ENCODE measurements at places on chromosomes 1 and 21.

DNA sequence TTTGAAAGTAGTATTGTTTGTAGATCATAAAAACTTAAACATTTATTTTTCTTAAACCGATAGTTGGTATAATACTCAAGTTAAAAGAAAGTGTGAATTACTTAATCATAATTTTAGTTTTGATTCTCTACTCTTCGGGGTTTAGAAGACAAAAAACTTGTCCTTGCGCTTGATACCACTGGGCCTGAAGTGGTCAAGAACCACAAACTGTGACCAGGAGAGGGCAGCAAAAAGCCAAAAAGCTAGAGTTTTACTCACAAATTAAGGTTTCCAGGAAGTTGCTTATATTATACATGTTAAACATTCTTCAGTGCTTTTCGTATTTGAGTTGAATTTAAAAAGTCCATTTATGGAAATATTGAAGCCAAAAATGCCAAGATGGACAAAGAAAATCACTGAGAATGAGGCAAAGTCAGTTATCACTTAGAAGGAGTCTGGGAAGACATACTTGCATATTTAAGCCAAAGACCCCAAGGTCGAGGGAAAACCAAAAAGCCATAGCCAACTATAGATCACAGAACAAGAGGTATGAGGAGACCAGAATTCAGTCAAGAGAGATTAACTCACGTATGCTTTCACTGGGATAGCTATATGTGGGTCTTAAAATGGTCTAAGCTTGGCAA is 34.2 kb downstream of the EFCAB7 start:
- H3K27me3 ChIP-seq: no peaks in the 10 kb centered on the region
- no peaks in the 10 kb centered on the region for H3K36me3 ChIP-seq
- H3K4me1 ChIP-seq: peaks cover 4% of the 10 kb centered on the region
- peak; percentile 34 for DNase-seq
- no peak overlapping the region for H3K27ac ChIP-seq
- H3K4me3 ChIP-seq: no peak overlapping the region

DNA sequence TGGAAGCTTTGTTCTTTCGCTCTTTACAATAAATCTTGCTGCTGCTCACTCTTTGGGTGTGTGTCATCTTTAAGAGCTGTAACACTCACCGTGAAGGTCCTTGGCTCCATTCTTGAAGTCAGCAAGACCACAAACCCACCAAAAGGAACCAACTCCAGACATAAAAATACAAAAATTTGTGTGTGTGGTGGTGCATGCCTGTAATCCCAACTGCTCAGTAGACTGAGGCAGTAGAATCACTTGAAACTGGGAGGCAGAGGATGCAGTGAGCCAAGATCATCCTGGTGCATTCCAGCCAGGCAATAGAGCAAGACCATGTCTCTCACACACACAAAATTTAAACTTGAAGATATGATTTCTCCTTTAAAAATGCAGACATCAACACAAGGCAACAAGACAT is 1431.7 kb upstream of the B3GALT2 start:
- no peak for DNase-seq
- no peaks in the 10 kb centered on the region for H3K4me1 ChIP-seq
- H3K27ac ChIP-seq: no peak overlapping the region
- no peak overlapping the region for H3K4me3 ChIP-seq
- H3K36me3 ChIP-seq: no peaks in the 10 kb centered on the region
- H3K27me3 ChIP-seq: no peaks in the 10 kb centered on the region

GRCh38 chr1:38474738-38475623 is 384.6 kb downstream of the RRAGC start:
- no peak overlapping the region for H3K4me3 ChIP-seq
- H3K27ac ChIP-seq: peak overlapping the region; percentile 27
- no peaks in the 10 kb centered on the region for H3K27me3 ChIP-seq
- DNase-seq: no peak
- no peaks in the 10 kb centered on the region for H3K36me3 ChIP-seq

DNA sequence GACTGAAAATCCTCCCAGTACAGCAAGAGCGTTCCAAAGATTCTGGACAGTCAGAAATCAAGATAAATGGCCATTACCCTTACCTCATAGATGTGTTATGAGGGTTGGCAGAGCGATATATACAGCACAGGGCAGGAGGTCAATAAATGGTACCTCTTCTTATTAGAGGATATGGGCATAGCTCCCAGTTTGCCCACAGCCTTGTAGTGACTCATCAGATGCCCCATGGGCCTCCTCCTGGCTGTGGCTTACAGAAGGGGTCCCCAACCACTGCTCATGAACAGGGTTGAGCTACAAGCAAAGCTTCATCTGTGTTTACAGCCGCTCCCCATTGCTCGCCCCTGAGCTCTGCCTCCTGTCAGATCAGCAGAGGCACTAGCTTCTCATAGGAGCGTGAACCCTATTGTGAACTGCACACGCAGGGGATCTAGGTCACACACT is 7.3 kb upstream of the IFNGR2 start:
- DNase-seq: no peak
- H3K4me3 ChIP-seq: no peak overlapping the region
- no peak overlapping the region for H3K27ac ChIP-seq
- H3K27me3 ChIP-seq: no peaks in the 10 kb centered on the region

- no peak for DNase-seq
- H3K27me3 ChIP-seq: no peaks in the 10 kb centered on the region
- no peak overlapping the region for H3K27ac ChIP-seq
- no peaks in the 10 kb centered on the region for H3K36me3 ChIP-seq
Measured at GRCh38 chr21:25845729-25846256, 111.0 kb downstream of the GABPA start.

DNA sequence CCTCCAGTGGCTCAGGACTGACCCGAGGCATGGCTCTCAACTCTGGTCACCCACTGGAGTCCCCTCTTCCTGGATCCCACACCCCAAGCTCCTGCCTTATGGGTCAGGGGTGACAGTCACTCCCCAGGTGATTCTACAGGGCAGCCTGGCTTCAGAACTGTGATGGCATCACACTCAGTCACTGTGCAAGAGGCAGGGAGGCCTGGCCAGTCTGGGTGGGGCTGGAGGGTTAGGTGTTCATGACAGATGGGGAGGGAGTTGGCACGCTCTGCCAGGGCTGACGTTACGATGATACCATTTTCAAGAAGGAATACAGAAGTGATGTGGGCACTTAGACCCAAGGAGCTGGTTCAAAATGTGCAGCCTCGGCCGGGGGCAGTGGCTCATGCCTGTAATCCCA is 25.2 kb upstream of the ABCG1 start:
- no peak for DNase-seq
- H3K27me3 ChIP-seq: no peaks in the 10 kb centered on the region
- no peaks in the 10 kb centered on the region for H3K36me3 ChIP-seq
- no peak overlapping the region for H3K4me3 ChIP-seq
- H3K27ac ChIP-seq: no peak overlapping the region

GRCh38 chr1:20351911-20352701 is 61.4 kb downstream of the VWA5B1 start:
- no peak overlapping the region for H3K27ac ChIP-seq
- no peaks in the 10 kb centered on the region for H3K27me3 ChIP-seq
- peaks cover 14% of the 10 kb centered on the region for H3K4me1 ChIP-seq
- H3K36me3 ChIP-seq: no peaks in the 10 kb centered on the region

DNA sequence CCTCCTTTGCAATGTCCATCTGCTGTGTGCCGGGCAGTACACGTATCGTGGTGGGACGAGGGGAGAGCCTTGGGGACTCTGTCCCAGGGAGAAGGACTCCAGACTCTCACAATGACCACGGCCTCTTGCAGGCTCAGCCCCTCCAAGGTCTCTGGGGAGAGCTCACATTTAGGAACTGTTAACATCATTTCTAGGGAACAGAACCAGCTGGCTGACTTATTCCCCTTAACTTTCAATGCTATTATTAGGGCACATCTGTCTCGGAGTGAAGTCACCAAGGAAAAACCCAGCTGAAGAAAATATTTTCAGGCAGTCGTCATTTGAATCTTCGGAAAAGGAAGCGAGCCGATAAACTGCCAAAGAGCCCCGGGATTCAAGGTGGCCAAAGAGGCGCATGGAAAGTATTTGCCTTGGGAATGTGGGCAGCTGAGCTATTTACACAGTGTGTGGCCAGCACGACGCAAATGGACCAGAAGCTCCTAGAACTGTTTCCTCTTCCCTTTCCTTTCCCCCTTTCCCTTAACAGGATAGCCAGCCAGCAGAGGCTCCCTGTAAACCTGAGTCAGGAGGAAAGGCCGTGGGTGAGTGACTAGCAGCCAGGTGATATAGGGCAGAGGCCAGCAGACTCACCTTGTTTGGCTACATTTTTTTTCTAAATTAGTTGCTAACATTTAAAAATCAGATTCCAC is 74.5 kb downstream of the ITPKB start:
- H3K36me3 ChIP-seq: no peaks in the 10 kb centered on the region
- no peaks in the 10 kb centered on the region for H3K27me3 ChIP-seq
- H3K4me1 ChIP-seq: peaks cover 42% of the 10 kb centered on the region
- peak; percentile 76 for DNase-seq

DNA sequence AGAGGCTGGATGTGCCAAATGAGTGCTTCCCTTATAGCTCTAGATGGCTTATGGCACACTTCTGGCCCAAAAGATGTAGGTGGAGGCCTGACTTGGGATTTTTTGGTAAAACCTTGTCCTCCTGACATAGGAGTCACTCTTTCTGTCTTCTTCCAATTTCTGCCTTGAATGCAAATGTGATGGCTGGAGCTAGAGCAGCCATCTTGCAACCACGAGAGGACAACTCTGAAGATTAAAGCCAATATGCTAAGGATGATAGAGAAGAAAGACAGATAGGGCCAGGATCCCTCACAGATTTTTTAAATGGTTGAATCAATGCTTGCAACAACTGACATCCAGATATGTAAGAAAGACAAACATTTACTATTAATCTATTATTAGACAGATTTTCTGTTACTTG is 8.5 kb upstream of the GPR137B start:
- H3K36me3 ChIP-seq: no peaks in the 10 kb centered on the region
- no peak overlapping the region for H3K4me3 ChIP-seq

DNA sequence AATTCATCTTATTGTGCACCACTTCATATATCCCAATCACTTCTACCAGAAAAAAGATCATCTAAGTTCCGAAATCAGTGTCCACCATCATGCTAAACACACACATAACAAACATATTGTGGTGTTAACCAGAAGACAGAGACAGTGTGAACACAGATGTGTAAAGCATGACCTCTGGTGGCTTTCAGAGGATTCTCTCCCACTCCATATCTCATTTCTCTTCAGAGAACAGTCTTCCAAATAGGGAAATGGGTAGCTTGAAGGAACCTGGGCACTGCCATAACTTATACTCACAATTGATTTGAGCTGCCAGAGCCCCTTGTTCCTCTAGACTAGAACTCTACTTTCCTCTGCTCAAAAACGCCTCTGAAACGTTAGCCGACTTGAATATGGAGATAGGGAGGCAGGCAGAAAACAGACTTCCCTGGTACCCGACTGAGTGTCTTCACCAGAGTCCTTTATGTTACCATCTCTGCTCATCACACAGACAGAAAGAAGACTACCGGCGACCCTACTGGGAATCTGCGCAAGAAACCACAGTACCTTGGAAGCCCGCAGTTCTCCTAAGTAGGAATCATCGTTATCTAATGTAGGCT is 1.8 kb upstream of the ELAPOR1 start:
- H3K27me3 ChIP-seq: no peaks in the 10 kb centered on the region
- peaks cover 35% of the 10 kb centered on the region for H3K4me1 ChIP-seq

DNA sequence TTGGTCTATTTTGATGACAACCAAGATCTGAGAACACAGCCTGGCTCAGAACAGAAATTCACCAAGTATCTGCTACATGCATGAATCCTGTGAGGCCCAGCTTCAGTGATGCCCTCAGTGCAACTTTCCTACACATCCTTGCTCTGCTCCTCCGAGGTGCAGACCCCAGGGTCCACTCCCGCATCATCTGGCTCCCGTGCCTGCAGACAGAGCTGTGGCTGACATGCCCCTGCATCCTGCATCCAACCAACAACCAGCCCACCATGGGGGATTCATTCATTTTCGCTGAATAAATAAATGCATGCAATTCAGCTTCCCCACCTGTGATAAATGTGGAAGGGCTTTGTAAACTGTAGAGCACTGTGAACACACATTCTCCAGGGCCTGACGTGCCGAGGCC is 112.3 kb downstream of the GLIS1 start:
- H3K27me3 ChIP-seq: no peaks in the 10 kb centered on the region
- no peak for DNase-seq

GRCh38 chr1:154466206-154466605 is 35.8 kb upstream of the TDRD10 start:
- no peaks in the 10 kb centered on the region for H3K36me3 ChIP-seq
- DNase-seq: no peak
- no peak overlapping the region for H3K4me3 ChIP-seq
- H3K4me1 ChIP-seq: peaks cover 7% of the 10 kb centered on the region

DNA sequence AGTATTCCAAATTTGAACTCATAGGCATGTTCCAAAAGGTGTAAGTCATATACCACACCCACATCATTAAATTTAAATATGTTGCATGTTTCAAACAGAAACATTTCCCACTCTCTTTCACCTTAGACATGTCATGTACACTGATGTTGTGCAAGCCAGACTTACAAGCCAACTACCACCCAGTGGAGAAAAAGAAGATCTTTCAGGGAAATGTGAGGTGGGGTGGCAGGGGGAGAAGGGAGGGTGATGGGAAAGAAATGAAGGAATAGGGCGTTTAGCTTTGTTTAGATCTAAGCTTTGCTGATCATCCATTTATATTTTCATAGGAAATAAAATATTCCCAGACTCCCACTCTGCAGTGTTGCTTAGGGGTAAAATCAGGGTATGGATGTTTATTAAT is 1.6 kb downstream of the NEGR1 start:
- peaks cover 10% of the 10 kb centered on the region for H3K4me1 ChIP-seq
- no peak overlapping the region for H3K27ac ChIP-seq
- H3K4me3 ChIP-seq: no peak overlapping the region
- no peak for DNase-seq

DNA sequence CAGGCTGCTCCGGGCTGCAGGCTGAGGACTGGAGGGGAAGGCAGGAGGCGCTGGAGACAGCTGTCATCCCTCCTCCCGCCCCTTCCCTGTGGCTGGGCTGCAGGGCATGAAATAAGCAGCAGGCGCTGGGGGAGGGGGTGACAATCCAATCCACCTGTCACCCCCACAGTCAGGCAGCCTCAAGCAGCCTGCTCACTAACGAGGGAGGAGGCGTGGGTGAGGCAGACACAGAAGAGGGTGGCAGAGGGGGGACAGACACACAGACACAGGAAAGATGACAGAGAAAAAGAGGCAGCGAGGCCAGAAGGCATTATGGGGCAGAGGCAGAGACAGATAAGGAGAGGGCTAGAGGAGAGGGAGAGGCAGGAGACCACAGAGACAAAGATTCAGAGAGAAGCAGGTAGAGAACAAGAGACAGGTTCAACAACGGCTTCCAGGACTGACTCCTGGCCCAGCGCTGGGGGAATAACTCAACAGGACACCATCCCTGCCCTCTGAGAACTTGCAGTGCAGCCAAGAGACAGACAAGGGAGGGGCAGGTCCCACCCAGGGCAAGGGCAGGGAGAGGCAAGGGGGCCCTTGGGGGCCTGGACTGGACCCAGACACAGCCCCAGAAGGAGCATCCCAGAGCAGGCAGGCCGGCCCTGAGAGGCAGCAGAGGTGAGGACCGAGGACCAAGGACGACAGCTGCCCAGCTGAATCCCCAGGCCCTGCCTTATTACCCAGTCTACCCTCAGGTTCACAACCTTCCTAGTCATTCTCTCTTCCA is 11.2 kb downstream of the MEF2D start:
- peak overlapping the region; percentile 71 for H3K27ac ChIP-seq
- no peaks in the 10 kb centered on the region for H3K27me3 ChIP-seq
- no peak overlapping the region for H3K4me3 ChIP-seq
- peak; percentile 56 for DNase-seq

All from body of pancreas (tissue), 4 donors.